Stimulated activated naive B cell treated with anti-CD40 and anti-IgM and Interleukin-4, amounts not matched to agents 10 μg/mL and 1 μg/mL and 100 μg/mL, for 72 hours (primary cell): ENCODE measurements at places on chromosomes 7 and 10.
A peak's percentile ranks its signal among the peaks of the same experiment; 100 is the strongest.

DNA sequence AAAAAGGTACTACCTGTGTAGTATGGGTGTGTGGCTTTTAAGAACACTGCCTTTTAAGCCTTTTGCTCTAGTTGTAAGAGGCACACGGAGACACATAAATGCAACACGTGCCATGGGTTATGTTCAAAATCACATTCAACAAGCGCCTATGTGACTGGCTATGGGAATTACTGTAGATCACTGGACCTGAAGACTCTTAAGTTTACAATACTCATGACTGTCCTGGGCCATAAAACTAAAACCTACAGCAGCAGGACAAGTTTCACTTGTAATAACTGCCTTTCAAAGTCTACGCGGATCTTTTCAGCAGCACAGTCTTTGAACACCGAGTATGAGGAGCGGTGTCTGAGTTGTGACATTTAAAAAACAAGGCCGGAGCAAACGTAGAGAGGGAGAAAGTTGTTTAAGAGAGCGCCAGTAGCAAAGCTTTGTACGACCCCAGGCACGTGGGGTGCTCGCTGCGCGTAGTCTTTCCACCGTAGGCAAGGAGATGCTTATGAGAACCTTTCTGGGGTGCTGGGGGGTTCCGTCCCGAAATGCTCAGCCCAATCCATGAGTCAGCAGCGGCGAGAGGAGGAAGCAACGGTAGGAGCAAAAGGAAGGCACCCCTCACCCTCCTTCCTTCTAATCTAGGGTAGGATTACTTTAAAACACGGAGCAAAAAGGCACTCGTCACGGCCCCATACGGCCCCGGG, 662 bp downstream of the DNAJC2 start:
- H3K4me3 ChIP-seq: peak overlapping the region; percentile 99
- H3K27ac ChIP-seq: peak overlapping the region; percentile 99
- peaks cover 32% of the 10 kb centered on the region for H3K36me3 ChIP-seq
- peak; percentile 2 for DNase-seq
- peaks cover 19% of the 10 kb centered on the region for H3K4me1 ChIP-seq

DNA sequence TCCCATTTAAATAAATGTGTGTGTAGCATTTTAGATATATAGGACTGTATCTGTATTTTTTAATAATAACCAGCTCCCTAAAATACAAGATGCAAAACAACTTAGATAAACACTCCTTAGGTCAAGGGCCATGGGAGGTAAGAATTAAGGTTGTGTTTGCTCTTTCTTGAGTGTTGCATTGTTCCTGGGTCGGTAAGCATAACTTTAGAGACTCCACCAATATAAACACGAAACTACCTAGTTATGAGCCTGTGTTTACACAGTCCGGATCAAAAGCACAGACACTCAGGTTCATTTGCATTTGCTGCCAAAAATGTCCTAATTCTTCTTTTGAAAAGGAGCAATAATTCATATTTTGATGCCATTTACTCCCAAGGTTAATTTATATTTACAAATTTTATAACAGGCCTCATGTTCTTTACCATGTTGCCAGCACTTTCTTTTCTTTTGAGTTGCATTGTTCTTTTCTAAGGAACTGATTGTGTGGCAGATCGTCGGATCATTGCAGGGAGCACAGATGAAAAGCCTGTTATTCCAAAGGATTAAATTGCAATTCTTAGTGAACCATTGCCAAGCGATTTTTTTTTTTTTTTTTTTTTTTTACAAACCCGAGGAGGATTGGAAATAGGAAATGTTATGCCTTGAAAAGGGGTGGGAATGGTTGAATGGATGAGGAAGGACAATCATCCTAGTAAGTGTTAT, 45.8 kb upstream of the GLCCI1 start:
- H3K36me3 ChIP-seq: peaks cover 4% of the 10 kb centered on the region
- no peak for DNase-seq
- H3K27ac ChIP-seq: no peak overlapping the region
- H3K27me3 ChIP-seq: no peaks in the 10 kb centered on the region
- H3K4me1 ChIP-seq: peaks cover 39% of the 10 kb centered on the region

- no peaks in the 10 kb centered on the region for H3K27me3 ChIP-seq
- DNase-seq: no peak
- H3K4me3 ChIP-seq: no peak overlapping the region
Observed at GRCh38 chr7:69640216-69640615, 41.9 kb downstream of the AUTS2 start.

DNA sequence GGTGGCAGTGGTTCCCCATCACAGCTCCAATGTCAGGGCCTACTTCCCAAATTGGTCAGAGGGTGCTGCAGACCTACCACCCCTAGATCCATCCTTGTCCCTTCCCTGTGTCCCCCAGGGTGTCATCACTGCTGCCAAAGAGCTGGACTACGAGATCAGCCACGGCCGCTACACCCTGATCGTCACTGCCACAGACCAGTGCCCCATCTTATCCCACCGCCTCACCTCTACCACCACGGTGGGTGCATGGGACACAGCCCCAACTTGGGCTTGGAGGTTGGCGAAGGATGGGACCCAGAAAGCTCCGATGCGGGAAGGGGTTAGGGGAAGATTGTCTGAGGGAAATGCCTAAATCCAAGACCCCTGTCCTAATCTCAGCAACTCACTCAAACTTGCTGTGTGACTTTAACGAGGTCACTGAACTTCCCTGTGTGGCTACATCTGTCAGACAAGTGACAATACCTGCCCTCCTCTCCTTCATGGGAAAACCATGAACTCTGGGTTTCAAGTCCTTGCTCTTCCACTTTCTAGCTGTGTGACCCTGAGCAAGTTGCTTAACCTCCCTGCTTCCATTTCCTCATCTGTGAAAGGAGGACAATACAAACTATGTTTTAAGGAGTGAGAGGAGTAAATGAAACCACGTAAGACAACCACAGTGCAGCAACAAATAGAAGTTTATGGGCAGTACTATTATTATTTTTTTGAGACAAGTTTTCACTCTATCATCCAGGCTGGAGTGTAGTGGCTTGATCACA, 4.9 kb upstream of the VSIR start:
- peaks cover 48% of the 10 kb centered on the region for H3K4me1 ChIP-seq
- H3K4me3 ChIP-seq: no peak overlapping the region
- no peak overlapping the region for H3K27ac ChIP-seq
- DNase-seq: no peak
- H3K36me3 ChIP-seq: peaks cover 2% of the 10 kb centered on the region

GRCh38 chr10:12663863-12664262, 314.5 kb downstream of the CAMK1D start:
- no peaks in the 10 kb centered on the region for H3K27me3 ChIP-seq
- peaks cover 7% of the 10 kb centered on the region for H3K4me1 ChIP-seq
- H3K36me3 ChIP-seq: peaks cover 6% of the 10 kb centered on the region
- DNase-seq: no peak
- H3K27ac ChIP-seq: no peak overlapping the region

DNA sequence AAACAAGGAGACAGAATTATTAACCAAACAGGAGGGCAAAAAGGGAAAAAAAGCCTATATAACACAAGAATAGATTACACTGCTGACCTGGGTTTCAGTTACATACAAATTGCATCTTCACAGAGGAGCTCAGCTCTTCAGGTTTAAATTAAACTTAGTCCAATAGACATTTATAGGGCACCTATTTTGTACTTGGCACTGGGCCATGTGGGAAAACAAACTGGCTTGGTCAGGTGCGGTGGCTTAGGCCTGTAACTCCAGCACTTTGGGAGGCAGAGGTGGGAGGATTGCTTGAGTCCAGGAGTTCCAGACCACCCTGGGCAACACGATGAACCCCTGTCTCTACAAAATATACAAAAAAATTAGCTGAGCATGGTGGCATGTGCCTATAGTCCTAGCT, 62.3 kb upstream of the CCDC6 start:
- no peak overlapping the region for H3K27ac ChIP-seq
- H3K27me3 ChIP-seq: no peaks in the 10 kb centered on the region
- no peak for DNase-seq
- H3K4me3 ChIP-seq: no peak overlapping the region
- no peaks in the 10 kb centered on the region for H3K36me3 ChIP-seq

DNA sequence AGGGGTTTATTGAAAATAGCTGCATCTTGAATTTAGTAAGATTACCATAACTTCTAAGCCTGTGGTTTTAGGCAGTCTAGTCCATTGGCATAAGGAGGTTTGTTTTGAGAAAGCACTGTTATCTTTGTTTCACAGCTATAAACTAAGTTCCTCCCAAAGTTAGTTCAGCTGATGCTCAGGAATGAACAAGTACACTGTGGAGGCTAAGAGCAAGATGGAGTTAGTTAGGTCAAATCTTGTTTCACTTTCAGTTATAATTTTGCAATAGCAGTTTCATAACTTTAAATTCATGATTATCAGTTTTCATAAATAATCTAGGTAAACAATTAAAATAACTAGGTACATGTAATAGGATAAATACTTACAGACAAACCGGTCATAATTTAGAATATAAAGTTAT, 15.4 kb downstream of the SEC61G start:
- DNase-seq: no peak
- no peak overlapping the region for H3K4me3 ChIP-seq
- peaks cover 15% of the 10 kb centered on the region for H3K36me3 ChIP-seq
- H3K27me3 ChIP-seq: no peaks in the 10 kb centered on the region
- peaks cover 3% of the 10 kb centered on the region for H3K4me1 ChIP-seq
- H3K27ac ChIP-seq: no peak overlapping the region

DNA sequence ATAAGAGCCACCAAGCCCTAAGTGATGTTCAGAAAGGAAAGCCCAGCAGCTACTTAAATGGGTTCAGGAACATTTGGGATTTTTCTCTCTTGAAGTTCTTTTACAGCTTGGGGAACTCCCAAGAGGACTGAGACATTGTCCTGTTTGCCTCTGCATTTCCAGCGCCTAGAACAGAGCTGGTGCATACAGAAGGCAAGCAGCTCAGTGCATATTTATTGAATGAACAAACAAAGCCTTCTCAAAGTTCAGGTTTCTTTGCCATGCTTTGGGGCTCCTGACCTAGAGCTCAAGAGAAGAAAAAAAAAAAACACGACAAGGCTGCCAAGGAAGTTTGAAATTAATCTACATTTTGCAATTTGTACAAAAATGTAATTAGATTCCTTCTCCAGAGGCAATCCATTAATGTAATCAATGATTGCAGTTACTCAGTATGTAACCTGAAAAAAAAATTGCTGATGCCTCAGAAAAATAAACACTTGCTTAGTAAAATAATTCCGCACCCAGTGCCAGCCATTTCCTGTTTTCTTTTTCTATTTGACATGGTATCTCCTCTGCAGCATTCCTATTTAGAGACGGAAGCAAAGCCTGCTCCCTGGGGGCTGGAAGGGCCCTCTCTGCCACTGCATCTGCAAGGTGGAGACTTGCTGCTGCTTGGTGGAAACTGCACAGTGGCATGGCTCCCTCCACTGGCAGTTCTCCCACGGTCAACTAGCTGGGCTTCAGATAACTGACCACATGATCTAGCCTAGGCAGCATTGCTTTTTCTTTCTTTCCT, 157.3 kb downstream of the TMEM178B start:
- DNase-seq: no peak
- H3K4me3 ChIP-seq: no peak overlapping the region
- no peak overlapping the region for H3K27ac ChIP-seq

GRCh38 chr10:104406715-104407650, 53.4 kb downstream of the CFAP58 start:
- H3K4me1 ChIP-seq: no peaks in the 10 kb centered on the region
- no peaks in the 10 kb centered on the region for H3K36me3 ChIP-seq
- no peak overlapping the region for H3K4me3 ChIP-seq
- peaks cover 20% of the 10 kb centered on the region for H3K27me3 ChIP-seq
- DNase-seq: no peak

GRCh38 chr10:62820586-62820985, 4.4 kb upstream of the EGR2 start:
- DNase-seq: no peak
- H3K4me3 ChIP-seq: no peak overlapping the region
- peaks cover 15% of the 10 kb centered on the region for H3K27me3 ChIP-seq
- no peak overlapping the region for H3K27ac ChIP-seq
- peaks cover 6% of the 10 kb centered on the region for H3K36me3 ChIP-seq
- peaks cover 39% of the 10 kb centered on the region for H3K4me1 ChIP-seq

GRCh38 chr7:149422162-149422913, 38.5 kb downstream of the ZNF777 start:
- peaks cover 14% of the 10 kb centered on the region for H3K4me1 ChIP-seq
- peak; percentile 70 for DNase-seq
- H3K27ac ChIP-seq: peak overlapping the region; percentile 82
- peak overlapping the region; percentile 86 for H3K4me3 ChIP-seq
- no peaks in the 10 kb centered on the region for H3K27me3 ChIP-seq

DNA sequence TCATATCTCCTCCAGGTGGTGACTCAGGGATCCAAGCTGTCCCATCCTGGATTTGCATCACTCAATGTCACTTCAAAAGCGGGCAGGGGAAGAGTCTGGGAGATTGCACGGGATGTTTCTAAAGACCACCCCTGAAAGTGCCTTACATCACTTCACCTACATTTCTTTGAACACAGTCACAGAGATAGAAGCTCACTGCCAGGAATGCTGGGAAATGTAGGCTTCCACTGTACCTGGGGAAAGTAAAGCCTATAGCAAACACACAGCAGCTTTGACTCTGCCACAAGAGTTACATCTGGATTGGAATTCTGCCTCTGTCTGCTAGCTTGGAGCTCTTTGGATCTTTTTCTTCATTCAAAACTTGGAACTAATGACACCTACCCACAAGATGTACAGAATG, 300.9 kb downstream of the WDR11 start:
- no peak overlapping the region for H3K4me3 ChIP-seq
- peaks cover 5% of the 10 kb centered on the region for H3K27me3 ChIP-seq
- no peak overlapping the region for H3K27ac ChIP-seq

- peaks cover 49% of the 10 kb centered on the region for H3K36me3 ChIP-seq
- H3K27me3 ChIP-seq: no peaks in the 10 kb centered on the region
- H3K4me3 ChIP-seq: no peak overlapping the region
Observed at GRCh38 chr10:21885940-21886339, 117.6 kb downstream of the DNAJC1 start.

DNA sequence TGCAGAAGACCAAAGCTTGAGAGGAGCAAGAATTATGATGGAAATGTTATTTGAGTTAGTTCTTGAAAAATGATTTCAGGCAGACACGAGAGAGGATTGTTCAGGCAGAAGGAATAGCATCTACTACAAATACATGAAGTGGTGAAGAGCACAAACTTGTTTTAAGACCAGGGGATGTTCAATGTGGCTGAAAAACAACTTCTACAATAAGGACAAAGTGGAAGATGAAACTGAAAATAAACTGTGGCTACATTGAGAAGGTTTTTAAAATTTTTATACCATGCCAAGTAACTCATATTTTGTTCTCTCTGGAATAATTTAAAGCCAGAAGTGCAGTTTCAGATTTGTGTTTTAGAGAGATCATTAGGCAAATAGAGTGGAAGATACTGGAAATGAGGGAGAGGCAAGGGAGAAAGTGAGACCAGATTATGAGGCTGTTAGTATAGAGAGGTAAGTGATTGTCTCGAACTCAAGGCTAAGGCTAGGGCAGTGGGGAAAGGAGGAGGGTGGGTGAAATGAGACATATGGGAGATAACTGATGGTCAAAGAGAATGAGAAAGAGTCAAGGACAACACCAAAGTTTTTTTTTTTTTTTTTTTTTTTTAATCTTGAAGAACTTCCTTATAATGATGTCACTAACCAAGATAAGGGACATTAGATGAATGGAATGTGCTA, 115.4 kb downstream of the MDFIC start:
- DNase-seq: no peak
- no peak overlapping the region for H3K27ac ChIP-seq
- H3K36me3 ChIP-seq: no peaks in the 10 kb centered on the region
- no peaks in the 10 kb centered on the region for H3K27me3 ChIP-seq

GRCh38 chr7:78634093-78634492, 819.4 kb downstream of the MAGI2 start:
- H3K4me3 ChIP-seq: no peak overlapping the region
- H3K27me3 ChIP-seq: no peaks in the 10 kb centered on the region
- H3K27ac ChIP-seq: no peak overlapping the region
- no peaks in the 10 kb centered on the region for H3K36me3 ChIP-seq
- no peak for DNase-seq

GRCh38 chr10:79560160-79560709, at the start of gene SFTPA2:
Gene SFTPA2, minus strand, starts transcription at chr10:79560407. Its CDS starts 924 bp downstream, at chr10:79559483.
- peaks cover 33% of the 10 kb centered on the region for H3K27me3 ChIP-seq
- H3K4me1 ChIP-seq: peaks cover 10% of the 10 kb centered on the region
- no peak for DNase-seq
